ENCODE measurements at places on chromosomes 2 and 18.

GRCh38 chr2:38700881-38701458 lies 35.1 kb downstream of the GALM start:
- DNase-seq, result no peak

DNA sequence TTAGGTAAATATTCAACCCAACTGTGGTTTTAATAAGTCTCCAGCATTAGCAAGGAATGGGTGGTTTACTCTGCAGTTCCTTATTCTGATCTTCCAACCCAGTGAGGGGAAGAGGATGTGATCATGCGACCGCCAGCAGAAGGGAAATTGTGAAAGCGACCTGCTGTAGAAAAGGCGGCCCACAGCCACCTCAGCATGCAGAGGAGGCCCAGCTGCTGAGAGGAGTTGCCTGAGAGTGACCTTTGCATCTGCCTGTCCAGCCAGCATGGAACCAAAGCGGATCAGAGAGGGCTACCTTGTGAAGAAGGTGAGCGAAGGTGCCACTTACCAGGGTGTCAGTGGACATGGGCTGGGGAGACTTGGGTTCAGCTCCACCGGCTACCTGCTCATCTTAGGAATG lies at the start of gene PLEK:
PLEK (plus strand) TSS at position 196 of the 400 bp plus-strand sequence; CDS start at position 266, 70 bp downstream.
- no peak for DNase-seq

GRCh38 chr2:8132351-8132831 lies 549.5 kb upstream of the ID2 start:
- DNase-seq, result no peak

DNA sequence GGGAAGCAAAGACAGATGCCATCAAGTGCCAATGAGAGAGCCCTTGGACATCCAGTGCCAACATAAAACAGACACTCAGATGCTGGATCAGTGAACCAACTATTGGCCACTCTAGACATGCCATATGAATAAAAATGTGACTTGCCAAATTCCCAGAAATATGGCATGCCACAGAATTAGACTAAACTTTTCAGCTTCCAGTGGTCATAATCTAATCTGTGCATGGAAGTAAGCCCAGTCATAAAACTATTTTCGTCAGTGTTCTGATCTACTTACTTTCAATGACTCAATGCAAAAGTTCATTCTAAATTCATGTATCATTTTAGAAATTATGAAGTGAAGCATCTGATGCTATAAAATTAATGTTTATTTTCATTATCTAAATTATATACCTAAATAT lies 1506.2 kb upstream of the NXPH2 start:
- no peak for DNase-seq

DNA sequence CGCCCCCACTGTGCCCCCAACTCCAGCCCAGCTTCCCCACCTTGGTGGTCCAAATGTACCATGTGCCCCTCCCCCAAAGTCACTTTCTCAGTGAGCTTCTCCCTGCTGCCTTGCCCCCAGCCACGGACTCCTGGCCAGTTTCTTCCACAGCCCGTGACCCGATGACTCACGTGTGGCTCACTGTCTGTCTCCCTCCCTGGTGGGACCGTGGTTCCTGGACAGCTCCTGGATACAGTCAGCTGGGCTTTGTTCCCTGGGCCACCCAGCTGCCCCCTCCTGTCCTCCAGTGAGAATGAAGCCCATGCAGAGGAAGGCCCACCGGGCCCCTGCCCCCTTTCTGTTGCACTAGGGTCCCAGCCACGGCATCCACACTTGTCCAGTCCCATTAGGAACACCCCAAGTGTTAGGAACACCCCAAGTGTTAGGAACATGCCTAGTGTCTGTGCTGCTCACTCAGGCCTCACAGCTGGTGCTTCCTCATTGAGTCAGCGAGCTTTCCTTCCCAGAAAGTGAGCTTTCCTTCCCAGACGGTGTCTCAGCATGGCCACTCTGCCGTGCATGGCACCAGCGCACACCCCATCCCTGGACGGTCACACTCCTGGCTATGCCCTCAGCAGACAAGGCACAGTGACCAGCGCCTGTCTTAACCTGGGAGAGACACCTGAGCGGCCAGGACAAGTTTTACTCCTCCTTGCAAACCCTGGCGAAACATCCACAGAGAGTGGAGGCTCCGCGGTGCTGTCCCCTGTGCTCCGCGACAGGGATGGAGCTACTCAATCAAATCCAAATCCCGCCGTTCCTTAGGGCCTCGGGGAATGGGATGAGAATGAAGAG lies 44.8 kb upstream of the CTDP1 start:
- DNase-seq, result no peak

DNA sequence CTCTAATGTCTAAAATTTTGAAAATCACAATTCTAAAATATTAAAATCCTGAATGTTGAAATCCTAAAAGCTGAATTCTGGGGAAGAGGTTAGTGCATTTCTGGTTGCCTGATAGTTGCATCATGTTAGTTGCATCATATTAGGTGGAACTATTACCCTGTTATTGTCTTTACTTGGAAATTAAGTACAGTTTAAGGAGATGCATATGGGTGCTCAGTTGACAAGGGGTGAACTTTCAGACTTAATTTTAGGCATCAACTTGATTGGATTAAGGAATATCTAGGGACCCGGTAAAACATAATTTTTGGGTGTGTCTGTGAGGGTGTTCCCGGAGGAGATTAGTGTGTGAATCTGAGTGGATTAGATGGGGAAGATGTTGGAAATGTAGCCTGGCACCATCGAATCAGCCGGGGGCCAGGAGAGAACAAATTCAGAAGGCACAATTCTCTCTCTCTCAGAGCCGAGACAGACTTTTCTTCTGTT lies 409.8 kb downstream of the PLCL1 start:
- DNase-seq, result no peak

DNA sequence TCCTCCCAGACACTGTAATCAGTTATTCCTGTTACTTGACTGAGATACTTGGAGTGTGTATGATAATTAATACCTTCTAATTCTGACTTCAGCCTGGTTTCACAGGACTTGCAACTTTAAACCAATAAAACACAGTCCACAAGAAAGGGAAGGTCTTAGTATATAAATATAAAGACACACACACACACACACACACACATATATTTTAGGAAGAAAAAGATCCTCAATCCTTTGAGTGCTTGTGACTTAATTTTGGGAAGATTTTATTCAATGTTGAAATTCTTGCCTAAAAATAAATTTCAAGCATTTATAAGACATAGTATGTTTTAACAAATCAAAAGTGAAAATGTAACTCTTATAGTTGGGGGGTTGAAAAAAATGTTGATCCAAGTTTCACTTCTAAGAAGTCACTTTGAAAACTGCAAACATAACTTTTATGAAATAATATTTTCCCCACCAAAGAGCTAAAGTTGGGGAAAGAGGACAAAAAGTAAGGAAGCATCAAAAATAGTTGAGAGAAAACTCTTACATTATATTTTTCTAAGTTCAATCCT lies 824 bp upstream of the VPS54 start:
- no peak for DNase-seq

- DNase-seq, result no peak
Measured at GRCh38 chr2:55418512-55419232, 984 bp downstream of the CCDC88A start.

DNA sequence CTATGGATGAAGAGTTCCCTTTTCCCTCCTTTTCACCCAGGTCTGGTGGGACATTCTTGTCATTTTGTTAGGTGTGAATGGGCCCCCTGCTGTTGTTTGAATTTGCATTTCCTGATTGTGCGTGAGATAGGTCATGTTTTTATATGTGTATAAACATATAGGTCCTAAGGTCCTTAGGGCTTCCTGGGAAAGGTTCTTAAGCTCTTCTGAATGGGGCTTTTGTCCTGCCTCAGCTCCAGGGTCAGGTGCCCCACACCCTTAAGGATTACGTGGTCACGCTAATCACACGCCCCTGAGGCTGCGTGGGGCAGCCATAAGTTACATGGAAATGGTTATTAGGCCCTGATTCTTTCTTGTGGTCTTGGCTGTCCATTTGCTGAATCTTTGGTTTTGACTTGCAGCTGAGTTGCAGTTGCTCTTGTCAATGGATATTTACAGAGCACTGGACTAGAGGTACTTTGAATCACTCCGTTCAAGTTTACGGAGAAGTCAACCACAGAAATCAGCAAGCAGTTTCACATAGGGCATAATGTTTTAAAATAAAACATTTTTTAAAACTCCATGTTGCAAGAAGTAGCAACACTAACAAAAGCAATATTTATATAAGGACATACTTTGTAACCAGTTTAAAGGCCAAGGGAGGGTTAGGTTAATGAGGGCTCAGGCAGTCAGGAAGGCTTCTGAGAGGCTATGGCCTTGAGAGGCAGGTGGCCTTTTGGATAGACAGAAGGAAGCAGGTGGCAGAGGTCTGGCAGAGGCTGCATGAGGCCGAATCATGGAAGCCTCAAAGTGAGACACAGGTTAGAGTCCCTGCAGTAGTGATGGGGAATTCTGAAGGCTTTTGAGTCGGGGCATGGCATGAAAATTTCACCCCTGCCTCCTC lies 24.2 kb downstream of the LIPG start:
- no peak for DNase-seq

DNA sequence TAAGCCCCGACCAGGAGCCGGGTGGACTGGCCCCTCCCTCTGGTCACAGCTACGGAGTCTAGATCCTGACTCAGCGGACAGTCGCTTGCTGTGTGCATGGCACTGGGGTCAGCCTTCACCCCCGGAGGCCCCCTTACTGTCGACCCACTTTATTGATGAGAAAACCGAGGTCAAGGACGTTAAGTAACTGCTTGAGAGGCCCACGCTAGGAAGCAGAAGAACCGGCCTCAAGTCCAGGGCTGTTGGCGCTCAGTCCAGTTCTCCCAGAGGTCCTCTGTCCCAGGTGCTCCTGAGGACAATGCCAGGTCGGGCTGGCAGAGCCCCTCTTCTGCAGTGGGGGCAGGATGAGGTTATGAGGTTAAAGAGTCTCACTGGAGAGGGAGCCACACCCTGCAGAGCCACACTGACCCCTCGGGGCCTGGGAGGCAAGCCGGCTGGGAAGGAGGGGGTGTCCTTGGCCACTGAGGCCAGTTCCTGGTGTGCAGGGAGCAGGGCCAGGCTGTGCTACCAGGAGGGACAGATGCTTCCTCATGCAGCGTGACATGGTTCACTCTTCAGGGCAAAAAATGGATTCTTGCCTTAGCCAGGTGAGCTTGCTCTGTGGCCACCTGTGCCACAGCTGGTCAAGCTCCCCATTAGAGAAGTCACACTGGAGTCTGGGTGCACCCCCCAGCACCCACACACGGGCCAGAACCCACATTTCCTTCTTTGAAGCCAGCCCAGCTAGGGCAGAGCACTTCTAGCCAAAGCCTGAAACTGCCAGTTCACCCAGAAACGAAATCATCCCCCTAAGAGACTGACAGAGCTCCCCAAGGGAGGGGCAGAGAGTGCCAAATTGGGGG lies 47.3 kb upstream of the HPCAL1 start:
- DNase-seq, result no peak

DNA sequence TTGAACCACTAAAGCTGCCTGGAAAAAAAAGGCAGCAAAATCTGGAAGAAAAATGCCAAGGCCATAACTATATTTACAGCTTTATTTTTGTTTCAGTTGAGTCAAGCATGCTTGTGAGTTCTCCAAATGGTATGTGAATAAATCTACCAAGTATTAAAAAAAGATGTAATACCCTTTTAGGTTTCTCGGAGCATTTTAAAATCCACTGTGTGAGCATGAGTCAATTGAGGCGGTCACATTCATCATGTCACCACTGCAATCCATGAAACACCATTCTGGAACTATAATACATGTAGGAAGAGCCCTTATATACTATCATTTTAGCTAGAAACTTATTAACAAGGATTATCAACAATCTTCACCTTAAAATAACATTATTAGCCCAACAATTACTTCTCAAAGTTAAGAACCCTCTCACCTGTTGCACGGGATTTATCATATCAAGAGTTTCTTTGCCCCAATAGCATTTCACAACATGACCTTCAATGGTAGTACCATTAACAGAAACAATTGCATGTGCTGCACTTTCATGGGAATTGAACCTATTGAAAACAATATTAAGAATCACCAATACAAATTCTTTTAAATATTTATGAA lies 24.2 kb upstream of the C2orf42 start:
- DNase-seq, result no peak

GRCh38 chr2:7913974-7914373 lies 767.9 kb upstream of the ID2 start:
- DNase-seq, result no peak
